ENCODE measurements at places on chromosomes 13 and 19.

- no peak for DNase-seq
Measured at GRCh38 chr13:100610391-100611347, 22.1 kb upstream of the GGACT start.

DNA sequence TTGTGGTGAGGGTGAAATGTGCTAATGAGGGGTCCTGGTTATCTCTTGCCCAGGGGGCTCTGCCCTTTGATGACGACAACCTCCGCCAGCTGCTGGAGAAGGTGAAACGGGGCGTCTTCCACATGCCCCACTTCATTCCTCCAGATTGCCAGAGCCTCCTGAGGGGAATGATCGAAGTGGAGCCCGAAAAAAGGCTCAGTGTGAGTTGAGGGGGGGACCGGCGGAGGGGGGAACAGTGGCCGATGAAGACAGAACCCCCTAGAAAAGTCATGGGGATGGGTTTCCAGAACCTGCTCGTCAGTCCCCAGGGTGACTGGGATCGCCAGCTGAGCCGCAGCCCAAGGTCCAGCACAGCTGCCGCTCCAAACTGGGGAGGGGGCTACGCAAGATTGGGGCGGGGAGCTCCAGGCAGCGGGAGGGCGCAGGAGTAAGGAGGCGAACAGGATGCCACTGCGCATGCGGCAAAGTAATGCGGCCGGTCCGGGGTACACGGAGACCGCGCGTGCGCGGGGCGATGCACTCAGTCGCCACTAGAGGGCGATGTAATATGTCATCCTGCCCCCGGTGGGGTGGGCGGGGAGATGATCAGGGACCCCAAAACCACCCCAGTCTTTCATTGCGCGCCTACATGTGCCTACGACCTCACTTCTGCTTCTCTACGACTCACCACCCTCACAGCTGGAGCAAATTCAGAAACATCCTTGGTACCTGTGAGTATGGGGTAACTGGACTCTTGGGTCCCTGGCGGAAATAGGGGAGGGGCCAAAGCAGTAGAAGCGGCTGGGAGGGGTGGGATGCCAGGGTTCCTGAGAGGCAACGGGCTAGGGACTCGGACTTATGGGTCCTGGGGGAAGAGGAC, 17.9 kb downstream of the BRSK1 start:
- DNase-seq, result peak; percentile 84

DNA sequence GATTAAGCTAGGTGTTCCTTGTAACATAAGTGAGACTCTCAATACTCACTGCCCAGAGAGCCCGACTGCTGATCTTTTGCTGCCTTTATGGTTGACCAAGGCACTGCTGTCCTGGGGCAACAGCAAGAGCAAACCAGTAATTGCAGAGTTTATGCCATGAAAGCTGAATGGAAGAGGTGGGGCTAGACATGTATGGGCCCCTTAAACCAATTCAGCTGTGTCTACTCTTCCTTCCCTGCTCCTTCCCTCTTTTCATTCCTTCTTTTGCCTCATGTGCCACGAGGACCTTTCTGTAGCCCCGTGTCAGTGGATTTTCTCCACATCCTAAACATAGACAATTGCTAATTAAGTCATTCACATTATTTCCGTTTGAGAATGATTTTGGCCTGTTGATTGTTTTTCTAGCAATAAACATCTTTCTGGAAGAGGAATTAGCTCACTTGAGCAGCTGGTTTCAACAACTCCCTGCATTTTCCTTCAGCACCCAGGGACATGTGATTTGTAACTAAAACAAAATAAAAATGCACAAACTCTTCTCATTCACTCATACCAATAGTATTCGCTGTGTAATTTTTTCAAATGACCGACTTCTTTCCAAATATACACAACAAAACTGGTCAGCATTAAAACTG, 40.5 kb downstream of the RAP2A start:
- no peak for DNase-seq

DNA sequence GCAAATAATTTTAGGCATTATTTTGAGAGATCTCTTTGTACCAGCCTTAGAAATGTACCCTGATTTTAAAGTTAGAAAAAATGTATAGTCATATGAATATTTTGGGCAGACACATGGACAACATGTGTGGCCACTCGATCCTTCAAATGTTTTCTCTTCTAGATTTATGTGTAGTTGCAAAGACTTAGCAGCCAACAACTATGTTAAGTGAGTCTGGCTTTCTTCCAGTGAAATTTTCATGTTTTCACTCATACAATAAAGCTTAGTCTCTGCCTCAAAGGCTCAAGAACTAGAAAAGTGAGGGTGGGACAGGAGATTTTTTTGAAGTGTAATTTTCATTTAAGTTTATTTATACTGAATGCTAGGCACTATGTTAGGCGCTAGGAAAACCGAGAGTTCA, 207.7 kb upstream of the DACH1 start:
- no peak for DNase-seq

DNA sequence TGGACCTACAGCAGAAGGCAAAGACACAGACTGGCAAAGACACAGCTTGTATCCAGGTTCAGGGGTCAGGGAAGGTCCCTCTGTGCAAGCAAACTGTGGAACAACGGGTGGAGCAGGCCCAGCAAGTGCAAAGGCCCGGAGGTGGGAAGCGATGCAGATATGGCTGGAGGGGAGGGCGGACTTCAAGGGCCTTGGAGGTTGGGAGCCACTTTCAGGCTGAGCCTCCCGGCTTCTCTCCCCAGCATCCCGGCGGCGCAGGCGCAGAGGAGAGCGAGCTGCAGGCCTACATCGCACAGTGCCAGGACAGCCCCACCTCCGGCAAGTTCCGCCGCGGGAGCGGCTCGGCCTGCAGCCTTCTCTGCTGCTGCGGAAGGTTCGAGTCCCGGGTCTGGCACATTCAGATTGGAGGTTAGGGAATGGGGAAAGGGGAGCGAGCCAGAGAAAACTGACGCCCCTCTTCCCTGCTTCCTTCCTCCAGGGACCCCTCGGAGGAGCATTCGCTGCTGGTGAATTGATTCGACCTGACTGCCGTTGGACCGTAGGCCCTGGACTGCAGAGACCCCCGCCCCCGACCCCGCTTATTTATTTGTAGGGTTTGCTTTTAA, 2.1 kb upstream of the PNPLA6 start:
- DNase-seq, result peak; percentile 53

DNA sequence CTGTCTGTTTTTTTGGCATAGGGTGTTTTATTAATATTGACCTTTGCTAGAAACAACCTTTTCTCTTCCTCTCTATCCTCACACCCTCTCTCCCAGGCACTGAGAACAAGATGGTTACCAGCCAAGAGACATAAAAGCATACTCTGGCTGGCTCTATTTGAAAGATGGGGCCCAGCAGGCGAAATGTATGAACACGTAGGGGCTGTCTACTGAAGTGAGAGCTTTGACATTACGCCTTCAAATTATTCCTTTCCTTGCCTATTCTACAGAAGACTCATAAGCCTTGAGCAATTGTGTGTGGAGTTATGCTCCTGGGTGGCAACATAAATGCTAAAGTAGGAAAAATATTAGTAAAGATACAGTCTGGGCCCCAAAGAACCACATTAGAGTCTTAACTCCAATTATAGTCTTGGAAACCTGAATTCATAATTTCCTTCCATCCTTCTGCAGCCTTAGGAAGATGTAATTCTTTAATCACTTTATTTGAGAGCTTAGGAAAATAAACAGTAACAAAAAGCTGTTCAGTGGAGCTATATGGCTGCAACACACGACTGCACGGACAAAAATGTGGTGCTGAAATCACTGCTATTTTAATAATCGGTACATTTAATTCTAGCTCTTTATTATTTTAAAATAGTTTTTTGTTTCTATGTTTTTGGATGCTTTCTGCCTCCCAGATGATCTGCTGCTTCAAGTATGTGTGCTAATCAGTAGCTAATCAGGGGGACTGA, 122.3 kb upstream of the RNF113B start:
- DNase-seq, result no peak

- peak; percentile 49 for DNase-seq
Measured at GRCh38 chr13:74040200-74040599, 94.0 kb downstream of the KLF12 start.

Data from ELR (cell line).